ENCODE measurements at places on chromosomes 3 and 15.

- DNase-seq, result no peak
Measured at GRCh38 chr15:100781061-100781960, 98.3 kb upstream of the ALDH1A3 start.

DNA sequence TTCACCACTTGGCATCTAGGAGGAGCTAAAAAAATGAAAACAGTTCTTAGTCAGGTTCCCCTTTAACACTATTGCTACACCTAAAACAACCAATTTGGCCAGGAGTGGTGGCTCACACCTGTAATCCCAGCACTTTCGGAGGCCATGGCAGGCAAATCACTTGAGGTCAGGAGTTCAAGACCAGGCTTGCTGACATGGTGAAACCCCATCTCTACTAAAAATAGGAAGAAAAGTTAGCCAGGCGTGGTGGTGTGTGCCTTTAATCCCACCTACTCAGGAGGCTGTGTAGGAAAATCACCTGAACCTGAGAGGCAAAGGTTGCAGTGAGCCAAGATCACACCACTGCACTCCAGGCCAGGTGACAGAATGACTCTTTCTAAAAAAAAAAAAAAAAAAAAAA is 124.1 kb downstream of the DGKG start:
- DNase-seq, result no peak

DNA sequence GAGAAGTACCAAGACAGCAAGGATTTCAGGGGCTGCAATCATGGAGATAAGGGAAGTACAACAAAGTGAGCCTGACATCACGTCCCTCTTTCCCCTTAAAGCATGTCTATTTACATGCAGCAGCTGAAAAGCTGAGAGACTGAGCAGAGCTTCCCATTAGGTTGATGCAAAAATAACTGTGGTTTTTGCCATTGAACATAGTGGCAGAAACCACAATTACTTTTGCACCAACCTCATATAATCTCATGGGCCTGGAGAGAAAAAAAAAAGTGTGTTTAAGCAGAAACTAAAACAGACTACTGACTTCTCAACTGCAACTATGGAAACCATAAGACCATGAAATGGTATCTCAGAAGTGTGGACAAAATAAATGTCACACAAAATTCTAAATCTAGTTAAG is 48.3 kb downstream of the CCDC12 start:
- peak; percentile 64 for DNase-seq

- DNase-seq, result no peak
Measured at GRCh38 chr3:77815467-77815866, 775.6 kb downstream of the ROBO2 start.

DNA sequence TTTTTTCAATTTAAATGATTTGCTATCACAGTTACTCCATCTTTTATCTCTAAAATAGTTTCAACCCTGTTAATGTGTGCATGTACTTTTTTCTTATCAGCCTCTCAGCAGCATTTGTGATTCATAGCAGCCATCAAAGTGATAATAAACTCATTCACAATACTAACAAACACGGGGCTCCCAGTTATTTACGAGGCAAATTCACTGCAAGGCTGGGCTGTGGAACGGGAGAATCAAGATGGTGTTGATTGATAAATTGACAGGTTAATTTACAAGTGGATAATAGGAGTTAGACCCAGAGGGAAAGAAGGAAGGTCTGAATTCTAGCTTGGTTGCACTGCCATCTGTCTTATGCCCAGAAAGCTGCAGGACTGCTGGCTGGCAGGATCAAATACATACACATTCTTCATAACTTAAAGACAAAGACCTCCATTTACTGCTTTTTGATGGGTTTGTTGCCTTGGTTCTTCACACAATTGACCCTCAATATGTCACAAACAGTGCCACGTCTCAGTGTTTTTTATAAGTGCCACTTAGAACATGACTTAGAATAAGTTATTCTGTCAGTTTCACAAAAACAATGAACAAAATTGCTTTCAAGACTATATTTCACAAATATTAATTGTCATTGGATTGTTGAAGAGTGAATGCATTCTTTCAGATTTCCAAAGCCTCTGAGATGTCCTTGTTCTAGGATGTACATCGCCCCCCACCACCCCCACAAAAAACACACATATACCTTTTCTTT is 562.8 kb downstream of the NR2F2 start:
- DNase-seq, result no peak

DNA sequence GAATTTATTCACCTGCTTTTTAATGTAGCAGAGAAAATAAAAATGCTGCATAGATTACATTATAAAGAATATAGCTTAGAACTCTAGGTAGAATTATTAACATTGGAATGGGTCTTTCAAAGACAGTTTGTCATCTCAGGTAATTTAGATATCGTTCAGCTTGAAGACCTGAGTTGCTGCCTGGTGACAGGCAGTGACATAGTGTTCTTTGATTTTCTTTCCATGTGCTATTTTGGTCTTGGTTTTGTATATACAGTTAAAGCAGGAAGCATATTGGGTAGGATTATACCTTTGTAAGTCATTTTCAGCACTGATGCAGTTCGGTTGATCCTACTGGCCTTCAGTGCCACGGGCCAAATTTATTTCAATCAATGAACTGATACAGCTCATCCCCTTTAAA is 98.7 kb downstream of the BBX start:
- no peak for DNase-seq

GRCh38 chr15:59532770-59533379 is 78.7 kb upstream of the GCNT3 start:
- peak; percentile 55 for DNase-seq

GRCh38 chr15:88193415-88193814 is 63.1 kb downstream of the NTRK3 start:
- no peak for DNase-seq

DNA sequence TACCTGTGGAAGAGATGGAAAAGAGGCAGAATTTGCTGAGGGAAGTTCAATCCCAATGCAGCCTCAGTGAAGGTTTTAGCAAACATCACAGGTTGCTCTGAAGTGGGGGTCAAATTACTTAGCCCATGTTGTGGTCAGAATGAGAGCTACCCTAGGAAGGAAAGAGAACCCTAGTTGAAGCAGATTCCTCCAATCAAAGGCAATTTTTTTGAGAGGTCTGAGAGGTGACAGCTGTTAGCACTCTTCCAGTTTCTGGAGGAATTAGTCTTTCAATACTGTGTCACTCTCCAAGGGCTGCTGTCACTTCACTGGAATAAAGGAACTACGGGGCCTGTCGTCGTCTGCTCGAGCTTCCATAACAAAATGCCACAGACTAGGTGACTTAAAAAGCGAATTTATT is 584.2 kb upstream of the DPPA4 start:
- DNase-seq, result no peak

DNA sequence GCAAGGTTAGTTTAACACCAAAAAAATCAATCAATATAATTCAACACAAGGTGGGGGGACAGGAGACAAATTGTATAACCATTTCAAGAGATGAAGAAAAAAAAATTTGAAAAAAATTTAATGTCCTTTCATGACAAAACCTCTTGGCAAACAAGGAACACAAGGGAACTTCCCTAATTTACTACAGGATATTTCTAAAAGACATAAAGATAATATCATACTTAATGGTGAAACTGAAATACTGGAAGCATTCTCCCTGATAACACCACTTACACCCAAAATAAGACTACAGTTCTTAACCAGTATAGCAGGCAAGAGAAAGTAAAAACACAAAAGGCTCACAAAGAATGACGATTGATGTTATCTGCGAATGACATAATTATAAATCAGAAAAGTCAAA is 44.7 kb downstream of the IFT57 start:
- DNase-seq, result no peak

All from CD14-positive monocyte (primary cell).